Ovary (tissue), 10 donors: ENCODE measurements at places on chromosomes 2 and 18. TPM values are rescaled to one million over a fixed set of nuclear protein-coding genes. Genes with fewer than 3 reads are reported as not detected.

The SF3B1 gene
- 245 TPM for polyA plus RNA-seq

The PLEKHB2 gene
- polyA plus RNA-seq: 9.8 TPM

The CDH19 gene
- 2.7 TPM for polyA plus RNA-seq

The CTAGE1 gene
- not detected for polyA plus RNA-seq

The MAPRE3 gene
- 34.3 TPM for polyA plus RNA-seq

The MAB21L4 gene
- not detected for polyA plus RNA-seq

The FSIP2 gene
- 0.10 TPM for polyA plus RNA-seq

The C1QL2 gene
- polyA plus RNA-seq: not detected

The GULP1 gene
- 22.3 TPM for polyA plus RNA-seq

The LYPD1 gene
- 0.83 TPM for polyA plus RNA-seq

The DPYSL5 gene
- 0.05 TPM for polyA plus RNA-seq

The RAB17 gene
- 0.86 TPM for polyA plus RNA-seq

The ITGA4 gene
- 4.9 TPM for polyA plus RNA-seq

The ANKRD53 gene
- 3.3 TPM for polyA plus RNA-seq

The TNS1 gene
- polyA plus RNA-seq: 278 TPM

The DNAH7 gene
- polyA plus RNA-seq: 0.73 TPM

The CD28 gene
- polyA plus RNA-seq: 0.18 TPM

The RSAD2 gene
- polyA plus RNA-seq: 4.7 TPM

The SLC9A2 gene
- not detected for polyA plus RNA-seq

The WDR54 gene
- polyA plus RNA-seq: 8.6 TPM

The WDR75 gene
- polyA plus RNA-seq: 34.2 TPM

The RAB31 gene
- polyA plus RNA-seq: 44.3 TPM
